HCT116 (cell line): ENCODE measurements at places on chromosomes 3 and 15. TPM values are rescaled to one million over a fixed set of nuclear protein-coding genes. Genes with fewer than 3 reads are reported as not detected.
A peak's percentile ranks its signal among the peaks of the same experiment; 100 is the strongest.

- no peaks in the 10 kb centered on the region for H3K27me3 ChIP-seq
- H3K27ac ChIP-seq, result no peak overlapping the region
- no peak for DNase-seq
- H3K4me3 ChIP-seq, result no peak overlapping the region
- H3K4me1 ChIP-seq, result no peaks in the 10 kb centered on the region
Observed at GRCh38 chr15:25793354-25794050, 69.6 kb downstream of the ATP10A start.

Gene OR5K3
- total RNA-seq, result not detected

DNA sequence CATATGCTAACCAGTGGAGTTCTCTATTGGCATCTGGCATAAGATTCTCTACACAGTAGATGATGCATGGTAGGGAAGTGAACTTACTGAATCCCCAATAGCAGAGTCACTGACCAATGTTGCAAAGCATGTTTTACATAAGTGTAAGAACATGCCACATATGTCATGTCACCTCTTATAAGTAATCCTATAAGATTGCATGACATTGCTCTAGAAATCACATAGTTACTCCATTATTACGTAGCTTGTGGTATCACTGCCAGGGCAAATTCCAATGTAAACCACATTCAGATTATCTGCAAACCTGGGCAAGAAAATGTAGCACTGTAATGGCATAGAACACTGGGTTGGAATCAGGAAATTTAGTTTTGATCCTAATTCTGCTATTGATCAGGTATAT, 198.2 kb upstream of the UMPS start:
- DNase-seq, result no peak
- H3K4me1 ChIP-seq, result no peaks in the 10 kb centered on the region
- no peak overlapping the region for H3K4me3 ChIP-seq
- H3K27ac ChIP-seq, result no peak overlapping the region
- peaks cover 20% of the 10 kb centered on the region for H3K27me3 ChIP-seq
- H3K36me3 ChIP-seq, result no peaks in the 10 kb centered on the region

GRCh38 chr15:51727141-51727897, 10.1 kb downstream of the LYSMD2 start:
- no peaks in the 10 kb centered on the region for H3K27me3 ChIP-seq
- H3K4me1 ChIP-seq, result peaks cover 24% of the 10 kb centered on the region
- H3K27ac ChIP-seq, result peak overlapping the region; percentile 51; the same call in 1 of the 2 replicates
- no peak overlapping the region for H3K4me3 ChIP-seq
- no peaks in the 10 kb centered on the region for H3K36me3 ChIP-seq

DNA sequence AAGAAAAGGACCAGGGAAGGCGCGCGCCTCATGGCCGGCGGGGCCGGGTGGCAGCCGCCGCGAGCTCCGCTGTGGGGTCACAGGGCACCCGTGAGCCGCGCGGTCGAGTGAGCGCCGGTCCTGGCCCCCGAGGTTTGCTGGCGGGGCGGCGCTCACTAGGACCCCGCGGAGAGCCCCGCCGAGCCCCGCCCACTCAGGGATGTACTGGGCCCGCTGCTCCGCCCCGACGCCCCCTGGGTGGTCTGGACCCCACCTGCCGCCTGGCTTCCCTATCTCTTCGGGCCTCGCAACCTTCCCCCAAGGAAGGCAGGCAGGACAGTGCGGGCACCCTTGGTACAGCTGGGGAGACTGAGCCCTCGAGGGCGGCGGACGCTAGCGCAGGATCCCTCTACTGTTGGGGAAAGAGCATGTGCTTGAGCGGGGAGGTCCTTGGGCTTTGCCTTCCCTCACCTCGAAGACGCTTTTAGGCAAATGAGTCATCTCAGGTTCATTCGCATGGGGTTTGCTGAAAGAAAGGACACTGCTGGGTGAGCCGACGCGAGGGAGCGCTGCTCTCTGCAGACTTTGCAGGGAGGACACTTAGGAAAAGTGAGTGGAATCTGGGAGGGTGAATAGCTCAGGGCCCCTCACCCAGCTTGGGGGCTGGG, at the start of gene CHRNB4:
Gene CHRNB4 (minus strand): TSS at position 109 of the 647 bp plus-strand sequence. CDS start 77 bp downstream, at position 32.
- H3K27me3 ChIP-seq, result no peaks in the 10 kb centered on the region
- no peak for DNase-seq
- H3K4me1 ChIP-seq, result peaks cover 2% of the 10 kb centered on the region; the same call in 1 of the 2 replicates
- H3K27ac ChIP-seq, result peak within 1 kb of the TSS; percentile 10; the same call in 1 of the 2 replicates
- H3K36me3 ChIP-seq, result no peaks in the 10 kb centered on the region

DNA sequence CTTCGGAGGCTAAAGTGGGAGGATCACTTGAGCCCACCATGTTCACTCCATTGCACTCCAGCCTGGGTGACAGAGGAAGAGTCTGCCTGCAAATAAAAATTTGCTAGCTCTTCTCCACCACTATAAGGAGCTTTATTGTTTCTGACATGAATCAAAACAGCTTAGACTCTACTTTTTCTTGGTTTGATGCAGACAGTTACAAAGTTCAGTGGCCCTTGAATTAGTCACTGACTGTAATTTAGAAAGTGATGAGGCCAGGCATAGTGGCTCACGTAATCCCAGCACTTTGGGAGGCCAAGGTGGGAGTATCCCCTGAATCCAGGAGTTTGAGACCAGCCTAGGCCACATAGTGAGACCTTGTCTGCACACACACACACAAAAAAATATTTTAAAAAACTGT, 172.4 kb upstream of the CGNL1 start:
- no peak overlapping the region for H3K4me3 ChIP-seq
- H3K4me1 ChIP-seq, result no peaks in the 10 kb centered on the region
- H3K36me3 ChIP-seq, result no peaks in the 10 kb centered on the region
- no peaks in the 10 kb centered on the region for H3K27me3 ChIP-seq
- DNase-seq, result no peak
- H3K27ac ChIP-seq, result no peak overlapping the region

DNA sequence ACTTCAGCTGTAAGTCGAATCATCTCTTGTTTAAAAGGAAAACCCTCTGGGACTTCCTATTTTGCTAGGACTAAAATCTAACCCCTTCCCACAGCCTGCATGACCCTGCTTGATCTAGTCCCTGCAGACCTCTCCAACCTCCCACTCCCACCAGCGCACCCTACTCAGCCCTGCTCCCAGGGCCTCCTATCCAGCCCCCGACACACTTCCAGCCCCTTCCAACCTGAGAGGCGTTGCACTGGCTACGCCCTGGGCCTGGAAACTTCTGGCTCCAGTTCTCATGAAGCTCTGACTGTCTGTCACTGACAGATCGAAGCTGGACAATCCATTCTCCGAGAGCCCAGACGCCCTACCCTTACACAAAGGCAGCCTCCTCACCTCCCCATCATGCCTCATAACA, 21.8 kb downstream of the NTRK3 start:
- no peak overlapping the region for H3K27ac ChIP-seq
- no peaks in the 10 kb centered on the region for H3K36me3 ChIP-seq
- no peaks in the 10 kb centered on the region for H3K4me1 ChIP-seq
- peaks cover 24% of the 10 kb centered on the region for H3K27me3 ChIP-seq
- H3K4me3 ChIP-seq, result no peak overlapping the region

GRCh38 chr3:139180489-139180888, 135.8 kb upstream of the PRR23C start:
- H3K36me3 ChIP-seq, result no peaks in the 10 kb centered on the region
- no peak overlapping the region for H3K27ac ChIP-seq
- no peak for DNase-seq
